ENCODE measurements at places on chromosomes 3 and 15.

GRCh38 chr3:177832880-177833279 is 635.6 kb upstream of the TBL1XR1 start:
- no peak for DNase-seq

- no peak for DNase-seq
Observed at GRCh38 chr15:63997715-63998442, 48.4 kb downstream of the DAPK2 start.

GRCh38 chr3:44862226-44862637 is 520 bp downstream of the TMEM42 start:
- no peak for DNase-seq

GRCh38 chr3:161854232-161854771 is 357.7 kb downstream of the OTOL1 start:
- no peak for DNase-seq

DNA sequence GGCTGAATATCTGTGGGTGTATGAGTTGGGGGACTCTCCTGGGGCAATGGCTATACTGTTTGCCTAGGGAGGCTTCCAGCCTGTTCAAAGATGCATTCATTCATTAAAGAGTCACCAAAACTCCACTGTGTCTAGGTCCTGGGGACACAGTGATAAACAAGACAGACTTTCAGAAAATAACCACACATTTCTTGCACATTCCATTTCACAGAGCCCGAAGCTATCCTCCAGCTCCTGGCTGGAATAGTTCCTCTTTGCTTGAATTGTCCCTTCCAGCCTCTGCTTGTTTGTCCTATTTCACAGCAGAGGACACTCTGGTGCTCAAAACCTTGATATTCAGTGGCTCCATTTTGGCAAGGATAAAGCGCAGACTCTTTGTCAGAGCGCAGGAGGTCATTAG is 61.7 kb upstream of the ITGA11 start:
- no peak for DNase-seq

GRCh38 chr3:71062037-71062932 is 521.2 kb downstream of the FOXP1 start:
- DNase-seq: no peak

DNA sequence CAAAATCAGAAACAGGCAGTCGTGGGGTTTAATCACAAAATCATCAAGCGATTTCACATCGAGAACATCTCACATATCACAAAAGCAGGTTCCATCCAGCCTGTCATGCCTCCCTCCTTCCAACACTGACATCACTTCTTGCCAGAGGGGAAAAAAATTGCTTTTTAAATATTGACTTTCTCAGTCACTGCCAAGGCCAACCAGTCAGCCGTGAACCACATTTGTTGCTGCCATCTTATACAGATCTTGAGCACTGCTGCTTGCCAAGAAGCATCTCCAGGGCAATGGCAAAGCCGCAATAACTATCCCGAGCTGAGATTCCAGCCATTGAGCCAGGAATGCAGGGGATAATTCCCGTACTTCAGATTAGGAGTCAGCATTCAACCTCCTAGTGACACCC is 174.6 kb downstream of the ANXA2 start:
- DNase-seq: no peak

- no peak for DNase-seq
Observed at GRCh38 chr15:87667643-87668042, 588.9 kb downstream of the NTRK3 start.

- DNase-seq: no peak
Observed at GRCh38 chr3:189301479-189301878, 129.7 kb downstream of the TPRG1 start.

GRCh38 chr3:186633481-186633880 is 6.7 kb upstream of the FETUB start:
- DNase-seq: no peak

GRCh38 chr3:45549961-45550360 is 44.6 kb upstream of the LIMD1 start:
- DNase-seq: no peak

DNA sequence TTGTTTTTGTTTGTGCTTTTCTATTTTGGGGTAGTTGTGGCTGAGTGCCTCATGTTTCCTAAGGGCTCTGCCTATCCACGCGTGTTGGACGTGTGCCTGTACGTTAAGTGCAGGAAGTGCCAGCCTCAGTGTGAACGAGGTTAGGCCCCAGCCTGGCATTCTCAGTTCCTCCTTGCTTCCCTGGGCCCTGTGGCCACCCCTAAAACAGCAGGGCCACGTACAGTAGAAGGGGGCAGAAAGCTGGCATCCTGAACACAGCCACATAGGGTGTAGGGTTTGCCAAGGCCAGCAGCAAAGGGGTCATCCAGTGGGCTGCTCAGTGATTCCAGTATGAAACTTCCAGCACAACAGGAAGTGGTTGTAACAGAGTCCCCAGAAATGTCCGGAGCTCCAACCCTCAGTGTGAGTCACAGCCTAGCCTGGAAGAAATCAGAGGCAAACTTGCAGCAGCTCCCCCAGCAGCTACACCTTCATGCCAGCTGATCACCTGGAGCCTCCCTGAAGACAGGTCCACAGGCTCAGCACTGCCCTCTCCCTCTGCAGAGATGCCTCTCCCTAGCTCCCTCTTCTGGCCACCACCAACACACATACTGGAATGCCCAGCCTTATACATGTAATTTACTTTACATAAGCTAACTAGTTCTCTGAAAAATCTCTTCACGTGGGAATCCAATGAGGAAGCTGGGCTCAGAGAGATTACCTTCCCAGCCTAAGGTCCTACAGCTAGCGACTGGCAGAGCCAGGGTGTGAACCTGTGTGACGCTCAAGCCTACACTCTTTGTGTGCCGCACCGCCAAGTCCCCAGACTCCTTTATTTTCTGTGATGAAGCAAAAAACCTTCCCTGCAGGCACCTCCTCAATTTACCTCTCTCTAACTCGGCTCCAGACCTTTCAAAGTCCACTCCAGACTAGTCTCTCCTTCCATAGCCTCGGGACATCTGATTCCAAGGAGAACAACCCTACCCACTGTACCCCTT is 26.6 kb downstream of the ILDR1 start:
- DNase-seq: peak; percentile 8

- DNase-seq: no peak
Observed at GRCh38 chr3:193614430-193614829, 21.4 kb downstream of the OPA1 start.

DNA sequence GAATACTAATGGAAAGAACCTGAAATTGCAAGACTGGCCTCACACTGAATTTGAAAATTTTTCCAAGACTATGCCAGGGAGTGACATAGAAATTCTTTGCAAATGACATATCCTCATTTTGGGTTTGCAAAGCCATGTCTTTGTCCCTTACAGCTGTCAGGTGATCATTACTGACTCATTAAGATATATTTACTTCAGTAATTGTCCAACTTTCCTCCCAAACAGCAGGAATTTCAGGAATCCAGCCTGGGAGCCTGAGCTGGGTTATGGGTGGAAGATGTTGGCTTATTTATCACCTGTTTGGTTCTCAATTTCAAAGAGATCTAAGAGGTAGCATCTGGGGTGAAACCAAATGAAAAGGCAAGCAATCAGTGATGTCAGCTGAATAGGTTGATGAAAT is 111.6 kb upstream of the ACP3 start:
- no peak for DNase-seq

DNA sequence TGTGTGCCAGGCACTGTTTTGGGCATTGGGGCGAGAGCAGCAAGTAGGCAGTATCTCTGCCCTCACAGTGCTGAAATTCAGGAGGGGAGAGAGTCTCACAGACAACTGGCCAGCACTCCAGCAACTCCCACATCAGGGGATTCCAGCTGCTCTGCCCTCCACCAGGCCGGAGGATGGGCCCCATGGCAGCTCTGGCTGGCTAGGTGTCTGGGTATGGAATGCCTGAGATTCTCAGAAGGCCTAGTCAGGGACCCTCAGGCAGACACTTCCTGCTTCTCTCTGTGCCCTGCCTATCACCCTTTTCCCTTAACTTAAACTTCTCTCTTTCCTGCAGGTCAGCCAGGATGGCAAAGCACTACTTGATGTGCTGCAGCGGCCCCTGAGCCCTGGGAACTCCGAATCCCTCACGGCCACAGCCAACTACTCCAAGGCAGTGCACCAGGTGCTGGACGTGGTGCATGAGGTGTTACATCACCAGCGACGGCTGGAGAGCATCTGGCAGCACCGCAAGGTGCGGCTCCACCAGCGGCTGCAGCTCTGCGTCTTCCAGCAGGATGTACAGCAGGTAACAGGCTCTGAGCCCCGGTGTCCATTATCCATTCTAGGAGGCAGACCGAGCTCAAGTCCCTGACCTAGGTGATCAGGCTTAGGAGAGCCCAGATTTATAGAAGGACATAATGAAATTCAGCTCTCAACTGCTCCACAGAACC is 342.2 kb upstream of the ROPN1 start:
- no peak for DNase-seq

- no peak for DNase-seq
Observed at GRCh38 chr3:179949412-179949811, 87.3 kb downstream of the PEX5L start.

DNA sequence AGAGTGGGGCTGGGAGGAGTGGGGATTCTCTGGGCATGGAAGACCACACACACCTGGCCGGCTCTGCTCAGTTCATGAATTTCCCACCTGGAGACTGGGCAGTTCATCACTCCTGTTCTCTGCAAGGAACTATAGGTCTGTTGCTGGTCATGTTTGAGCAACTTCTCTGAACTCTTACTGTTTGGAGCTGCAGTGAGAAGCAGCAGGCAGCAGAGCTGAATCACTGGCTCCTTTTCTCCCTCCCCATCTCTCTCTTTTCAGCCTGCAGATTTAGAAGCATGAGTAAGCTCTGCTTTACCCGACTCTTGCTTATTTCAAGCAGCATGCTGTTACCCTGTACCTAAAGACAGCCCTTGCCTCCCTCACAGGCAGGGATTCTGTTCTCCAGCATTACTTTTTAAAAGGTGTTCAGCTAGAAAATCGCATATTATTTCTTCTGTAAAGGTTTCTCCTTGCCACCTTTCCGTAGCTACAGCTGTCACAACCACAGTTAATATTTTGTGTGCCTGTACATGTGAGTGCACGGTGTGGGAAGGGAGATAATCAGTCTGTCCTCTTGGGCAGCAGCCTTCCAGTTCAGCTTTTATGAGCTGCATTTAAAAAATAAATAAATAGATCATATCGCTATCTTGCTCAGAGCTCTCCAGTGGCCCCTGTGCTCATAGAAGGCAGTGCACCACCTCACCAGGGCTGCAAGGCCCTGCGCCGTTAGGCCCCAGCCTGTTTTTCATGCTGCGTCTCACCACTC is 131.6 kb downstream of the CHCHD6 start:
- DNase-seq: no peak

DNA sequence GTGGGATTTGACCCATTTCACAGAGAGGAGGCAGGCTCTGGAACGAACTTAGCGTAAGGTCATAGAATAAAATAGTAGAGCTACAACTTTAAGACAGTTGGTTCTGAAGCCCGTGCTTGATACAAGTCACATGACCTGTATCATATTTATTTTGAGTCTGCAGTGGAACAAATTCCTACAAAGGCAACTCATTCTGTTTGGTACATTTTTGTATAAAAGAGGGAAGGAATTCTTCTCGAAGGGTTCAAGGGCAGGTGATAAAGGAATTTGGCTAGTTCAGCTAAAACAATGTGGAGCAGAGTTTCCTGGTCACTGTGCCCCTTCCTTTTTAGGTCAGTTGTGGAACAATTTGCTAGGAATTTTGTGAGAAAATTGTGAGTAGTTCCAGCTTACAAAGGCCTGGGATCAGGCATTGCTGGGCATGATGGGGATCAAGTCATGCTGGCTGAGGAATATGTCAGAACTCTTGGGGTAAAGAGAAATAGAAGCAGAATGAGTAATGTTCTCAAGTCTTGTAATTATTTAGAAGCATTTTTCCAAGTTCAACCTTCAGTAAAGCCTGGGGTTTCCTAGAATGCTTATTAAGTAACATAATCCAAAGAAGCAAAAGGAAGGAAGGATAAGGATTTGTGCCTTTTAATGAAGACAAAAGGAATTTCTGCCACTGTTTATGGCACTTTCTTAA is 19.1 kb downstream of the USP3 start:
- no peak for DNase-seq

- DNase-seq: no peak
Observed at GRCh38 chr15:25862071-25862471, 1.1 kb downstream of the ATP10A start.

DNA sequence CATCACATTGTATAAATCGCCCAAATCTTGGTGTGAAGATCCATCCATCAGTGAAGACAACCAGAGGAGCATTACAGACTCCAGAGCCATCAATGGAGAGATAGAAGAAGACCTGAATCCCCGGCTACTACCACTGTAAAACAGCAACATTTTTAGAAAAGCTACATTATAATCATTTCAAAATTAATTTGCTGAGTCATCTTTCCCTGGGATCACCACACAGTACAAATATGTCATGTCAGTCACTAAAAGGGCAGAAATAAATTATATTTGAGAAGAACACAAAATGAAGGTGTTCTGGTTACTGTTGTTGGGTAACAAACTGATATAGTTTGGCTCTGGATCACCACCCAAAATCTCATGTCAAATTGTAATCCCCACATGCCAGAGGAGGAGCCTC is 218.5 kb upstream of the STT3B start:
- no peak for DNase-seq

Measured in C1 segment of cervical spinal cord (tissue), 14 donors.